ENCODE measurements at places on chromosomes 5 and 9.

DNA sequence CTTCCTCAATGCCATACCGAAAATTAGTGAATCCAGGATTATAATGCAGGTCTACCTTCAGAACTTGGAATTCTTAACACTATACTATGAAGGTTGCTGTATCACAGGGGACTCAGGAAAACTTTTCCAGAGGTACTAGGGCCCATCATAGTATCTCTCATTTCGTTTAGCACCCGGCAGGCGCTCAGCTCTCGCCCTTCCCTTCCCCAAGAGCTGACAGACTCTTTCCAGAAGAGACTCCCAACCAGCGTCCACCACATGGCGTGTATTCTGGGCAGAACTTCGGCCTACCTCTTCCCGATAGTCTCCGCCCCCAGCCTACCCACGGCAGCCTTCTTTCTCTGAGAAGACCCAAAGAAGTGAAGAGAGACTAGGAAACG lies 271 bp downstream of the NOL8 start:
- no peak for DNase-seq

GRCh38 chr5:158589939-158590338 lies 509.8 kb downstream of the EBF1 start:
- no peak for DNase-seq

DNA sequence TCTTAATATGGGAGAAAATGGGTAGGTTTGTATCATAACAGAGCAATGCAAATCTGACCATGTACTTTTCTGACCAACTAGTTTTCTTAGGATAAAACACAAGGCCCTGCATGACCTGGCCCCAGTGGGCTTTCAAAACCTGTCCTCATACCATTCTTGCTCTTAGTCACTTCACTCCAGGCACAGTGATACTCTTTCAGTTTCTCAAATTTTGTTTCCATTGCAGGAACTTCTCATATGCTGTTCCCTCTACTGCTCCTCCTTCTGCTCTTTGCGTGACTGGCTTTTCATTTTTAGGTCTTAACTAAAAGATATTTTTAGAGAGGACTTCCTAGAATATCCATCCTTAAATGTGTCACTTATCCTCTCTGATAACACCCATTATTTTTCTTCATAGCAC lies 112.4 kb downstream of the INIP start:
- no peak for DNase-seq

GRCh38 chr5:136905571-136905970 lies 540.2 kb upstream of the TRPC7 start:
- no peak for DNase-seq

DNA sequence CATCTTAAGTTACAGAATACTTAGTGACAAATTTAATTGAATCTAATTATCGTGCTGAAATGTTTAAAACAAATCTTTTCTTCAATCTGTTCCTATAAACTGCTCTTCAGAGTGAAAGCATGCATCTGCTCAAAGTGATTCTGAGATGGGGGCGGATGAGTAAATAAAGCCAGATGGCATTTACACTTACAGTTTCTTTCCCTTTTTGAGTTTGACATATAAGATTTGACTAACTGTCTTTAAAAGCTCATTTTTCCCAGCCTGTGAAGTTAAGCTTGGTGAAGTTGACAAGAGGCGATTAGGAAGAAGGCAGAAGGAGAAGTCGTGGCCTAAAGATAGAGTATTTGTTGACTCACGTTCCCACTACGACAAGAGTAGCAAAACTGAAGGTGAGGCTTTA lies 137.4 kb downstream of the LPAR1 start:
- DNase-seq, result no peak

DNA sequence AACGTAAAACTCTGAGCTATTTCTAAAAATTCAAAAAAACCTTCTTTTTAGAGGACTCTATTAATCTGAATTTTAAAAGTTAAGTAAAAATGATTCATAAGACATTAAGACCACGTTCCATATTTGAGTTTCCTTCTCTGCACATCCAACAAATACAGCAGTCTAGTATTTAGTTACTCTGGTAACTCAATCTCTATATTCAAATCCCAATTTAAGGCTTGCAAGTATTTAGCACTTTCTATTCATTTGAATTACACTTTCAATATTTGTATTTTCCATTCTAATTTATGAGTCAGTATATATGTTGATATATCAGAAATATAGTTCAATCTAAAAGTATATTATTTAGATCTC lies 17.7 kb downstream of the RFX3 start:
- no peak for DNase-seq

GRCh38 chr9:112841261-112841660 lies 49.4 kb downstream of the SLC46A2 start:
- no peak for DNase-seq

DNA sequence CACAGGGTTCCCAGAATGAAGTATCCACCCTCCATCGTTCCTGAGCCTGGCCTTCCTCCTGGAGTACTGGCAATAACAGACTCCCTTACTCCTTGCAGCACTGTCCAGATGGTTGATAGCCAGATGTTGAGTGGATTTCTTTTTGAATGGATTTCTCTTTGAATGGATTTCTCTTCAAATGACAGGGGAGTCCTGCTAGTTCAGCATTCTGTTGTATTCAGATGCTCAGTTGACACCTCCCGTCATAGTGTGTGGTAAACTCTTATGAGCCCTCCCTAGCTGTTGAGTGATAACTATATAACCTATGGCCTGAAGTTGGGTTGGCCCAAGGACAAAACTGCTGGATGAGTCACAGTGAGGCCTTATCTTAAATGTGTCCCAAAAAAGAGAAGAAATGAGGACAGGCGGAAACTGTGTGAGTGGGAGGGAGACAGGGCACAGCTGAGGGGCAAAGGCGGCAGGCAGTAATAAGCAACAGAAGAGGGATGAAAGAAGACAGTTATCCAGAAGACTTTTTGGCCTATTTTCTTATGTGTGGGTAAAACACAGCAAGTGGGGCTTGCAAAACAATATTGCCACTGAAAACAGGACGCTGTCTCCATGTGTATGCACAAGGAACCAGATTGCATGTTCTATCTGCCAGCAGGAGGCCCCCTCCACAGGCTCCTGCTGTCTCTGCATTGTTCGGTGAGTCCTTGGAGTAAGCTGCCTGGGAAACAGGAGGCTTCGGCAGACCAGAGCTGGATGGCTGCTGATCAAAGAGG lies 209.5 kb upstream of the S1PR3 start:
- no peak for DNase-seq

GRCh38 chr5:2588850-2589501 lies 162.5 kb downstream of the IRX2 start:
- DNase-seq, result no peak

DNA sequence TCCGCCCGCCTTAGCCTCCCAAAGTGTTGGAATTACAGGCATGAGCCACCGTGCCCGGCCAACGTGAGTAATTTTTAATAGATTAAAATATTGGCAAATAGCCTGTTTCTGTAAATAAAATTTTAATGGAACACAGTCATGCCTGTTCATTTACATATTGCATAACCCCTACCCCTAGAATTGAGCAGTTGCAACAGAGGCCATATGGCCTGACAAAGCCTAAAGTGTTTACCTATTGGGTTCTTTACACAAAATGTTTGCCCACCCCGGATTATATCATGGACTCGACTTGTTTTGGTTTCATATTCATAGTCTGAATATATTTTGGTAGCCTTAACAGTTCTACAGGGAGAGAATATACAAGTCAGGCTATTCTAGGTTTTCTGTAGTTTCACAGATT lies 5.3 kb downstream of the NSA2 start:
- no peak for DNase-seq

- DNase-seq, result no peak
These were observed 28.4 kb downstream of the SLC12A2 start for GRCh38 chr5:128111818-128112448.

DNA sequence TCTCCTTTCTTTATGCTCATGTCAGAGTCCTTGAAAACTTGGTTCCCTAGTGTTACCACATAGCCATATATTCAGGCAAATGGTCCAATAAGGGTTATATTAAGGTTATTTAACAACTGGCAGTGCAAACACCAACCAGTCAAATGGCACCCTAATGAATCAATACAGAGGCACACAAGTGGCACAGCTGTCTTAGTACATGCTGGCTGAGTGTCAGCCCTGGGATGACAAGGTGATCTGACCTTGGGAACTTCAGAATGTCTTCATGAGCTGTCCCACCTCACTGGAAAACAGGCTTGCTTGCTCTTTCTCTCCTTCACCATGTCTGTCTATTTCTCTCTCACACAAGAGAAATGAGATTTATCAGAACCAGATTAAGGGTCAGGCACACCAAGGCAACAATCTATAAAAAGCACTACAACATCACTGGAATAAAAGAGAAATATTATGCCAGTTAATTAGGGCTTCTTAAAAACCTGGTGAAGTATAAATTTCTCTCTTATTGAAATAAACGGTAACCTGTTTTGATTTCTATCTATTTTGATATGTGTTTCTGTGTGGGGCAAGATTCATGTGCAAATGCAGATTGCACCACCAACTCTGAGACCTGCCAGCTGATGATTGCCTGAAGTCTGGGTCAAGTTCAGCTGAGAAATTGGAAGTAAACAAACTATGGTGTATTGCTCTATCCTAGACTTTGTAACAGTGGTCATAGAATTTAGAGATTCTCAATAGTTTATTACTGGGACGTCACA lies 140.7 kb downstream of the SREK1 start:
- no peak for DNase-seq

- DNase-seq, result no peak
These were observed 255.2 kb downstream of the CRB2 start for GRCh38 chr9:123611226-123611625.

GRCh38 chr5:58145397-58145934 lies 314.4 kb downstream of the PLK2 start:
- no peak for DNase-seq

DNA sequence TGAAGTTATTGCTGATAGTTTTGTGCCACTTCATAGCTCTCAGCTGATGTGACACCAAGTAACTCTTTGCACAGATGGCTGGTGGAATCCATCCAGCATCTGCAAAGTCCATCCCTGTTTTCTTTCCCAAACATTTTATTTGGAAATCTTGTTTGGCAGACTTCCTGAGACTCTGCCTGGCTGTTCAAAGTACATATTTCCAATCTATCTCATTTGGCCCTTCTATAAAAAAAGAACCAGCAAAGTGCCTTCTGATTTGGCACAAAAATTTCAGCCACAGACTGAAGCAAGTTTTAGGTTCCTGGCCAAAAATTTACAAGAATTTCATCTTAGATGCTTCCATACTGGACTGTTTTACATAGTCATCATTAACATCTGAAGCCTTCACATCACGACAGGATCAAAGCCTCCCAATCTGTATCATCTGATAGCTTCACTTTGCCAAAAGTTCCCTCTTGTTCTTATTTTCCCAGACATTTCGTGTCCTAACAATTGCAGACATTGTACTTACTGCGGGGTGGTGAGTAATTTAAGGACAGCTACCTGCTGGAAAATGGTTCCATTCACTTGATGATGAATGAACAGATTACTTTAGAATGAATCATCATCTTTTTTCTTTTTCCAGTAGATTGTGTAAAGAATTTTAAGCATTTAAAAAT lies 377.3 kb downstream of the KIAA0825 start:
- no peak for DNase-seq

DNA sequence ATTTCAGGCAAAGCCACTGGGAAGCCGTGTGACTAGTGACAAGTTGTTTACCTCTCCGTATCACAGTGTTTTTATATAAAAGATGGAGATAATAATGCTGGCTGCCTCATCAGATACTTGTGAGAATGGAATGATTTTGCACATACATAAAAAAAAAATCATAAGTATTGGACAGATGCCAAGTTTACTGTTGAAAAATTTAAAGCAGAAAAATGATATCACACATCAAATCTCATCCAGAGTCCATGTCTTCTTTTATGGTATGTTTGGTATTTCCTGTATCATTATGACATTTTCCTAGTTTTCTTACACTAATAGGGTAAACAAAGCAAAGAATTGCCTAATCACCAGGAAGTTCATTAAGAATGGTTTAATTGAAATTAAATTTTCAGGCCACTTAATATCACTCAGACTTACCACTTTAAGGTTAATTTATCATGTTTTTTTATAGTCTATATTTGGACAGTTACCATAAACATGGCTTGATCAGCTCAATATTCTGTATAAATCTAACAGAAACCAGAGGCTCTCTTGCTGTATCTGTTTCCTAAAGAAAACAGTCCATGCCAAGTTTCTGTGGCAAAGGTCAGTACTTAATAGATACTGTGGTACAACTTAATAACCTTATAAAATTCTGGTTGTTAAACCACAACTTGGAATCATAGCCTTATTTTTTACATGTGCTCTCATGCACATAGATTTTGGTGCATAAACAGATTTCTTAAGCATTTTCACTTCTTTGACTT lies 656.5 kb upstream of the RIOK2 start:
- DNase-seq, result no peak

DNA sequence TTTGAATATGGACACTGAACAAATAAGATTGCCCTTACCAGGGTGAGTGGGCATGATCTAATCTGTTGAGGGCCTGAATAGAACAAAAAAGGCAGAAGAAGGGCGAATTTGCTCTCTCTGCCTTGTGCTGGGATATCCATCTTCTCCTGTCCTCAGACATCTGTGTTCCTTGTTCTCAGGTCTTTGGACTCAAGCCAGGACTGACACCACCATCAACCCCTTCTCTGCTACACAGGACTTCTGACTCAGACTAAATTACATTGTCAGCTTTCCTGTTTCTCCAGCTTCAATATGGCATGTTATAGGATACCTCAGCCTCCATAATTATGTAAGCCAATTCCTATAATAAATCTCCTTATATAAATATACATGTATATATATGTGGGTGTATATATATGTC lies 40.8 kb upstream of the SLCO6A1 start:
- DNase-seq, result no peak

DNA sequence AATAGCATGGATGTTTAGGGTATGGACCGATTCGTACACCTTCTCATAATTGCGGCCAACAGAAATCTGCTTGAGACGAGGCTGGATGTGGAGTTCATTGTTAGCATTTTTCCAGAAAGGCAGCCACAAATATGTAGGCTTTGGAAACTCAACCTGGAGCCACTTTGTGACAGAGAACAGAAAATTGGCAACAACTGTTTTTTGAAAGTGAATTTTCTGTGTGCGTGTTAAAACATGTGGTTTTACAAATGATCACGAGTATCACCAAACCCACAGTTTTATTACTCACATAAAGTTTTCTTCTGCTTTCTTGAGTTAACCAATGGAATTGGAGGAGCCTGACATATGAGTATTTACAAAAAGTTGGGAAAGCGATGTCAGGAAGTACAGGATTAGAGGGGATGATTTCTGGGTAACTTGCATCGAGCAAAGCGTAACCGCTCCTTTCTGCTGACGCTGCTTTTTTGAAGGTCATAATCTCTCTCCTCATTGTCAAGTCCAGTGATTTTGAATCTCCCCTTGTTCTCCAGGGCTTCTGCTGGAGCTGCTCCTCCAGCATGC lies 138.5 kb upstream of the TAF11L2 start:
- DNase-seq, result no peak

GRCh38 chr9:107397076-107398044 lies 92.2 kb downstream of the KLF4 start:
- no peak for DNase-seq

DNA sequence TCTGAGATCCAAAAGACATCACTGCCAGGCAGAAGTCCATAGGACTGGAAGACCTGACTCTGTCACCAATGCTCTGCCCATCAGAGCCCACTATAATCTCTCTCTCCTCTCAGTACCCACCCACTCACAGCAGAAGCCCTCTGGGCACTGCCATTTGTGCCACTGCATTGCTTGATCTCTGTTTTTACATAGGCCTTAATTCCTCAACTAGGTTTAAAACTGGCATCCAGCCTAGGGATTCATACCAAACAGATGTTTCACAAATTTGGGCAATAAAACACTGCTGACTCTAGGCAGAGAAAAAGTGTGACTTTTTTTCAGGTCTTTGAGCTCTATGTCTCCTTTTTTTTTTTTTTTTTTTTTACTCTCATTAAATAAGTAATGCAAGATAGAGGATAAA lies 91.1 kb upstream of the RANBP3L start:
- DNase-seq, result no peak
